ENCODE measurements at places on chromosomes 12 and 14. TPM values are rescaled to one million over a fixed set of nuclear protein-coding genes. Genes with fewer than 3 reads are reported as not detected.

GRCh38 chr12:32897687-32898573 lies 1.4 kb upstream of the PKP2 start:
- H3K36me3 ChIP-seq, result no peaks in the 10 kb centered on the region
- peaks cover 25% of the 10 kb centered on the region for H3K27me3 ChIP-seq
- H3K27ac ChIP-seq, result no peak overlapping the region

- H3K4me3 ChIP-seq, result no peak overlapping the region
- no peaks in the 10 kb centered on the region for H3K27me3 ChIP-seq
- H3K36me3 ChIP-seq, result no peaks in the 10 kb centered on the region
- H3K4me1 ChIP-seq, result no peaks in the 10 kb centered on the region
These were observed 383.8 kb downstream of the PCNX1 start for GRCh38 chr14:71290960-71291466.

DNA sequence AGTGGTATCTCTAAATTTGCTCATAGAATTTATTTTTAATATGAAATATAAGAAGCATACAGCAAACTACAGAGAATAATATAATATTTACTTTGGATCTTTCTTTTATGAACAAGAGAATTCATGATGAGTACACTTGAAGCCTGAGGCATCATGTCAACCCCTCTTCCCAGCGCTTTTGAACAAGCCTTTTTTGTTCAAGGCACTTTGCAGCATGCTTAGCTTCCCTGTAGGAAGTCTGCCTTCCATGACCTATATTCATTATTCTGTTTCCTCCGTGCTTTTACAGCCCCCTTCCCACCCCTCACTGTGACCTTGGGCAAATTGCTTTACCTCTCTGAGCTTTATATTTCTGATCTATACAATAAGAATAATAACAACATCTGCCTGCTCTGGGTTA lies 41.6 kb downstream of the SCN8A start:
- H3K27me3 ChIP-seq, result no peaks in the 10 kb centered on the region
- no peak overlapping the region for H3K4me3 ChIP-seq
- DNase-seq, result no peak

DNA sequence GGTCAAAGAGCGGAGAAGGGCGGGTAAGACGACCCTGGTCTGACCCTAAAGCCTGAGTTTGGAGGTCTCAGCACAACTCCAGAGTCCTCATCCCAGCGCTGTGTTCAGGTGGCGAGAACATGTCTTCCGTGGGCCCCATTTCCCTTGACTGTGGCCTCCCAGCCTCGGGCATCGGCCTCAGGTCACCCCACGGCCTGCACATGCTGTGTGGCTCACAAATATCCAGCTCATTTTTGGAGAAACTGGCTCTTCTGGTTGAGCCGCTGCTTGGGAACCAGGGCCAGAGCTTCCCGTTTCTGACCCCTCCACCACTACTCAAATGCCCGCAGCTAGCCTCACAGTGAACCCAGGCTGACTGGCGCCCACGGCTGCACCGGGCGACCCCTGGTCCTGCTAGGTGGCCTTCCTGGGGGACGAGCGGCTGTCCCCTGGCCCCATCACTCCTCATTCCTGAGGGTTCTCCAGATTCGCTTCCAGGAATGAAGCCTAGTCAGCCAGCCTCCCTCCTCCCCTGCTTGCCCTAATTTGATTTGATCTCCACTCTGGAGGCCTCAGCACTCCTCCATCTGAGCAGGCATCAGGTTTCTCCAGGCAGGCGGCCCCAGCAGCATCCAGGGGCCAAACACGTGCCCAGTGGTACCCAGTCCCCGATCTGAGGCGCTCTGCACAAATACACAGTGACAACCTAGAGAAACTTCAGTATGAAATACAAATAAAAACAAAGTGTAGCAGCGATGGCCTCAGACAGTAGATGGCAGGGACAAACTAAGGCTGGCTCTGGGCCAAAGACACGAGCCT lies 4.7 kb downstream of the P2RX2 start:
- H3K36me3 ChIP-seq, result peaks cover 13% of the 10 kb centered on the region
- H3K4me3 ChIP-seq, result no peak overlapping the region
- H3K4me1 ChIP-seq, result peaks cover 5% of the 10 kb centered on the region
- peaks cover 18% of the 10 kb centered on the region for H3K27me3 ChIP-seq

- H3K36me3 ChIP-seq, result no peaks in the 10 kb centered on the region
- peak within 1 kb of the TSS; percentile 93 for H3K27ac ChIP-seq
- peak within 1 kb of the TSS; percentile 87 for H3K4me3 ChIP-seq
- peaks cover 38% of the 10 kb centered on the region for H3K4me1 ChIP-seq
These were observed at the start of gene SIX1 for GRCh38 chr14:60648934-60649874. Gene SIX1, minus strand, starts transcription at chr14:60649477. Its CDS starts 288 bp downstream, at chr14:60649189.

DNA sequence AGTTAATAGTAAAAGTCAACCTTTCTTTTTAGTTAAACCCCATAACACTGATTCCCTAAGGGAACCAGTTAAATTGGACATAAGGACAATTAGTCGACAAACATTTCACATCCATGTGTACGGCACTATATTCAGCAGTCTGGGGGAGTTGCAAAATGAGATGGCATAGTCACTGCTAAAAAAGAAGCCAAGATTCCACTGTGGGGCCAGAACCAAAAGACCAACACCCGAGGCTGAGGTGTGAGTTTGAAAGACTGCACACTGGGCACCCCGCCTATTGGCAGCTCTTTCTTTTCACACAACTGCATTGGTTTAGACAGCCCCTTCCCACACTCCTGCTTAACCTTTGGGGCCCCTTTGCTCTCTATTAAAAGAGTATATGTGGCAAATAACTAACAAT lies 16.7 kb downstream of the SETD3 start:
- H3K4me3 ChIP-seq, result no peak overlapping the region
- no peaks in the 10 kb centered on the region for H3K27me3 ChIP-seq
- H3K4me1 ChIP-seq, result peaks cover 29% of the 10 kb centered on the region
- peak overlapping the region; percentile 69 for H3K27ac ChIP-seq

GRCh38 chr14:23167116-23167847 lies 16.2 kb downstream of the SLC7A8 start:
- peaks cover 44% of the 10 kb centered on the region for H3K36me3 ChIP-seq
- H3K4me1 ChIP-seq, result no peaks in the 10 kb centered on the region
- H3K27ac ChIP-seq, result no peak overlapping the region
- H3K4me3 ChIP-seq, result no peak overlapping the region
- no peak for DNase-seq

- H3K27me3 ChIP-seq, result no peaks in the 10 kb centered on the region
- no peaks in the 10 kb centered on the region for H3K36me3 ChIP-seq
- no peak overlapping the region for H3K4me3 ChIP-seq
- H3K27ac ChIP-seq, result no peak overlapping the region
- peaks cover 8% of the 10 kb centered on the region for H3K4me1 ChIP-seq
- DNase-seq, result no peak
These were observed 80.3 kb downstream of the SYNE2 start for GRCh38 chr14:63933110-63933509.

- no peak for DNase-seq
- H3K27ac ChIP-seq, result no peak overlapping the region
- no peak overlapping the region for H3K4me3 ChIP-seq
These were observed 84.3 kb downstream of the PLCZ1 start for GRCh38 chr12:18653465-18653864.

DNA sequence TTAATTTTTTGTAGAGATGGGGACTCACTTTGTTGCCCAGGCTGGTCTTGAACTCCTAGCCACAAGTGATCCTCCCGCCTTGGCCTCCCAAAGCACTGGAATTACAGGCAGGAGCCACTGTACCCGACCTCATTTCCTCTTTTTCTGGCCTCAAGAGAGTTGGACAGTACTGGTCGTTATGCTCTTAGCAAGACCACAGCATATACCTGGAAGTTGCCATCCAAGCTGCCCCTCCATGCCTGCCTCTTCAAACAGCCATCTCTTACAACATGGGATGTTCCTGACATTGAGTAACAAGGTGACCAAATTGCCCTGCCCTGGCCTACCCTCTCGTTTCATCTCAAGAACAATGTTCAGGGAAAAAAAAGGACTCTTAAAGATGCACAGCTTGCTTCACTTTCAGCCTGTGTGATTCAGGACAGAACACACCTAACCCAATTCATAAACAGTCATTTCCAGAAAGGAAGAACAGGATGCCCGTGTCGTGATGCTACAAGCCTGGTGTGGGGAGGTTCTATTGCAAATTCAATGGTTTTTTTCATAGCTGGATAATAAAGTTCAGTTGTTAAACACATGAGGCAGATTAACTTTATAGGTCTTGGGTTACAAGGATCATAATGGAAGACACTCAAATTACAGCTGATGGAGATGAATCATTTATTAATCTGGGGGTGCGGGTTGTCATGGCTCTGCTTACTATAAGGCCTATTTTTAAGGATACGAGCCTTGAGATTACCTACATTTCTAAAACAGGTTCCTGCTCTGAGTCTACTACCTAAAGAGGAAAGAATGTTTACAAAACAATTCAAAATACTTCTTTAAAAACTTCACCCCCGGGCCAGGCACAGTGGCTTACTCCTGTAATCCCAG lies 11.9 kb downstream of the GLTP start:
- H3K4me1 ChIP-seq, result peaks cover 10% of the 10 kb centered on the region
- H3K4me3 ChIP-seq, result no peak overlapping the region
- H3K27ac ChIP-seq, result no peak overlapping the region
- H3K27me3 ChIP-seq, result no peaks in the 10 kb centered on the region

DNA sequence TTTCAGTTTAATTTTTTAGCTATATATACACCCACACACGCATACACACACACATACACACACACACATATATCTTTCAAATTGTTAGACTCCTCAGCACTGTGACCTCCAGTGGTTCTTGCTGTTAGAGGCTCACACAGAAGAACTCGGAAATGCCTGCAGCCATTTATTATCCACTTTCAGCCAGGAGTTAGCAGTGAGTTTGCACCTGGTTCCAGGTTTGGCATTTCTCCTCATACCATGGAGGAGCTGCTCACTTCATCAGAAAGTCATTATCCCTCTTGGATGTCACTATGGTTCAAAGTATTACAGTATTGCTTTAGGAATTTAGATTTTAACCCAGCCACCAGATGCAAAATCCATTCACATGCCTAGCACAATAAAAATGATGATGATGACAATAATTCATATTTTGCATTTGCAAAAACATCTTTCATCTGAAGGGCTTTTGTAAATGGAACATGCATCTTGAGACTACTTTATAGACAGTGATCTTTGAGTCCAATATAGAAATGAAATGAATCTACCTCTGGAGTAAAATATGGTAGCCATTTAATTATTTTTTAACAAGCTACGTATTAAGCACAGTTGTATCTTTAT lies 42.3 kb downstream of the NPAS3 start:
- no peak overlapping the region for H3K4me3 ChIP-seq
- no peaks in the 10 kb centered on the region for H3K36me3 ChIP-seq
- no peak overlapping the region for H3K27ac ChIP-seq
- H3K4me1 ChIP-seq, result no peaks in the 10 kb centered on the region
- H3K27me3 ChIP-seq, result no peaks in the 10 kb centered on the region
- no peak for DNase-seq

- peaks cover 60% of the 10 kb centered on the region for H3K4me1 ChIP-seq
- no peaks in the 10 kb centered on the region for H3K36me3 ChIP-seq
- H3K4me3 ChIP-seq, result peak overlapping the region; percentile 11
- peak overlapping the region; percentile 52 for H3K27ac ChIP-seq
- no peak for DNase-seq
These were observed 27.9 kb upstream of the MYF6 start for GRCh38 chr12:80679346-80680131.

DNA sequence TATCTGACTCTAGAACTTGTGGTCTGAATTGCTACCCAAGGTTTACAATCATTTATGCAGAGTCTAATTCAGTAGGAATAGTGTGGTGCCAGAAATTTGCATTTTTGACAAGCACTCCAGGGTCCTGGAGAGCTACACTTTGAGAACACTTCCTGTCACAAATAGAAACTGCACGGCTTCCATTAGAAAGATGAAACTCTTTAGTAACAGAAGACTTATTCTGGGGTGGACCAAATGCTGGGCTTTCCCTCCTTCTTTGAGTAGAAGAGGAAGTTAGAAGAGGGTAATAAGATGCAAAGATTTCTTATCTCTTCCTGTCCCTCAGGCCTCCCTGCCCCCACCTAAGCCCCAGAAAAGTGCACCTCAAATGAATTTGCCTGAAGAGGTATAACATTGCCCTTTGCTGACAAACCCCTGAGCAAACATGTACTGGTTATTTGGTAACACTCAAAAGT lies 28.4 kb downstream of the DGLUCY start:
- DNase-seq, result no peak
- peaks cover 32% of the 10 kb centered on the region for H3K4me1 ChIP-seq
- H3K27me3 ChIP-seq, result no peaks in the 10 kb centered on the region
- H3K36me3 ChIP-seq, result peaks cover 9% of the 10 kb centered on the region

GRCh38 chr14:98754343-98755020 lies 517.5 kb downstream of the BCL11B start:
- H3K4me3 ChIP-seq, result no peak overlapping the region
- DNase-seq, result peak; percentile 9
- no peaks in the 10 kb centered on the region for H3K36me3 ChIP-seq
- no peaks in the 10 kb centered on the region for H3K4me1 ChIP-seq
- no peaks in the 10 kb centered on the region for H3K27me3 ChIP-seq
- H3K27ac ChIP-seq, result no peak overlapping the region

- H3K4me3 ChIP-seq, result no peak overlapping the region
- no peaks in the 10 kb centered on the region for H3K4me1 ChIP-seq
- no peak overlapping the region for H3K27ac ChIP-seq
- DNase-seq, result no peak
- no peaks in the 10 kb centered on the region for H3K27me3 ChIP-seq
These were observed 1200.2 kb downstream of the LRFN5 start for GRCh38 chr14:42806909-42807315.

- no peak overlapping the region for H3K27ac ChIP-seq
- H3K36me3 ChIP-seq, result no peaks in the 10 kb centered on the region
- no peak overlapping the region for H3K4me3 ChIP-seq
- H3K4me1 ChIP-seq, result no peaks in the 10 kb centered on the region
- H3K27me3 ChIP-seq, result no peaks in the 10 kb centered on the region
These were observed 122.7 kb downstream of the CCDC60 start for GRCh38 chr12:119457271-119457670.

- H3K4me3 ChIP-seq, result no peak overlapping the region
- peaks cover 4% of the 10 kb centered on the region for H3K4me1 ChIP-seq
- H3K27ac ChIP-seq, result peak overlapping the region; percentile 65
- no peaks in the 10 kb centered on the region for H3K27me3 ChIP-seq
These were observed 79.1 kb upstream of the EGLN3 start for GRCh38 chr14:34029921-34030334.

- H3K4me1 ChIP-seq, result no peaks in the 10 kb centered on the region
- H3K4me3 ChIP-seq, result no peak overlapping the region
- H3K36me3 ChIP-seq, result no peaks in the 10 kb centered on the region
- H3K27ac ChIP-seq, result no peak overlapping the region
- no peaks in the 10 kb centered on the region for H3K27me3 ChIP-seq
These were observed 2.1 kb upstream of the PTPRQ start for GRCh38 chr12:80441921-80442320.

GRCh38 chr12:71746974-71747611 lies 7.6 kb upstream of the RAB21 start:
- peaks cover 3% of the 10 kb centered on the region for H3K4me1 ChIP-seq
- no peaks in the 10 kb centered on the region for H3K27me3 ChIP-seq

GRCh38 chr14:68607081-68607866 lies 185.6 kb downstream of the ZFP36L1 start:
- no peaks in the 10 kb centered on the region for H3K36me3 ChIP-seq
- no peaks in the 10 kb centered on the region for H3K27me3 ChIP-seq

FAM90A1 gene
- not detected for total RNA-seq

TAS2R30 gene
- total RNA-seq, result 0.29 TPM

MYO1H gene
- total RNA-seq, result not detected

EML1 gene
- 12.5 TPM for total RNA-seq

KRT3 gene
- total RNA-seq, result not detected

HHIPL1 gene
- 0.07 TPM for total RNA-seq

BRI3BP gene
- total RNA-seq, result 0.75 TPM

AKAP6 gene
- total RNA-seq, result 59.2 TPM

PPP1R13B gene
- total RNA-seq, result 10.4 TPM

TNFAIP2 gene
- total RNA-seq, result 22.2 TPM

GSC gene
- total RNA-seq, result 4.1 TPM

PSMC1 gene
- total RNA-seq, result 617 TPM

ANKRD52 gene
- total RNA-seq, result 22.7 TPM

TMPRSS12 gene
- total RNA-seq, result not detected

NUP107 gene
- total RNA-seq, result 19.7 TPM

ITGA7 gene
- 83.8 TPM for total RNA-seq

ADSS1 gene
- total RNA-seq, result 215 TPM

GARIN6 gene
- not detected for total RNA-seq

INHBC gene
- total RNA-seq, result not detected

FAM181A gene
- total RNA-seq, result not detected

DUSP6 gene
- 23.8 TPM for total RNA-seq

AQP6 gene
- total RNA-seq, result not detected
